ENCODE measurements at places on chromosomes 1 and 21. TPM values are rescaled to one million over a fixed set of nuclear protein-coding genes. Genes with fewer than 3 reads are reported as not detected.

ERG gene
- total RNA-seq: not detected

GRCh38 chr1:199784138-199784895, 243.2 kb upstream of the NR5A2 start:
- no peak overlapping the region for H3K4me3 ChIP-seq
- H3K27me3 ChIP-seq: no peaks in the 10 kb centered on the region
- no peaks in the 10 kb centered on the region for H3K36me3 ChIP-seq

HSF2BP gene
- total RNA-seq: 0.95 TPM

FAAH gene
- 31.4 TPM for total RNA-seq

GRCh38 chr1:78224861-78225552, 179.2 kb downstream of the GIPC2 start:
- peaks cover 31% of the 10 kb centered on the region for H3K4me1 ChIP-seq
- DNase-seq: no peak
- peaks cover 6% of the 10 kb centered on the region for H3K36me3 ChIP-seq
- no peak overlapping the region for H3K27ac ChIP-seq

DNA sequence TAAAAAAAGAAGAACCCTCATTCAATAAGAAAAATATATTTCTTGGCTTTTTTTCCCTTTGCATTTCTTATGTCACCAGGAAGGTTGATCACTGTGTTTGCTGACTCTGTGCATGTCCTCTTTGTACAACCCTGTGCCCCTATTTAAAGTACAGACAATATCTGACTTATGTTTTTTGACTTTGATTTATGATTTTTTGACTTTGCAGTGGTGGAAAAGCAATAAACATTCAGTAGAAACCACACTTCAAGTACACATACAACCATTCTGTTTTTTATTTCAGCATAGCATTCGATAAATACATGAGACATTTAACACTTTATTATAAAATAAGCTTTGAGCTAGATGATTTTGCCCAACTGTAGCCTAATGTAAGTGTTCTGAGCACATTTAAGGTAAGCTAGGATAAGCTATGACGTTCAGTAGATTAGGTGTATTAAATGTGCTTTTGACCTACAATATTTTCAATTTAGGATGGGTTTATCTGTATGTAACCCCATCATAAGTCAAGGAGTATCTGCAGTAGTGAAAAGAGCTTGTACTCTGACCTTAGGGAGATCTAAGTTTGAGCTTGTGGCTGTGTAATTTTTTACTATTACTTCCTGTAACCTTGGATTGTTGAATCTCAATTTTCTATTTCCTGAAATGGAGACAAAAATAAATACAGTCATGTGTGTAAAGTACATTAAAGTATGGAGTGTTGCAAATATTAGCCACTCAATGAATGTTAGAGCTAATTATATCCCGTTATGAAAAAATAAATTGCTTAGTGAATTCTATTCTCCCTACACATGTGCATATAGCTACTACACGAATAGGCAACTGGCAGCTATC, 1.2 kb downstream of the RNASEL start:
- H3K27me3 ChIP-seq: peaks cover 16% of the 10 kb centered on the region
- peak overlapping the region; percentile 90 for H3K4me3 ChIP-seq
- DNase-seq: no peak

ERICH3 gene
- 0.15 TPM for total RNA-seq

GRCh38 chr1:246091477-246091876, 415.6 kb downstream of the SMYD3 start:
- H3K36me3 ChIP-seq: no peaks in the 10 kb centered on the region
- no peak for DNase-seq
- no peak overlapping the region for H3K4me3 ChIP-seq
- H3K27ac ChIP-seq: no peak overlapping the region

GRCh38 chr1:107479865-107480350, 339.1 kb downstream of the NTNG1 start:
- no peak overlapping the region for H3K4me3 ChIP-seq
- no peak for DNase-seq
- no peaks in the 10 kb centered on the region for H3K36me3 ChIP-seq
- no peak overlapping the region for H3K27ac ChIP-seq
- peaks cover 23% of the 10 kb centered on the region for H3K27me3 ChIP-seq

DNA sequence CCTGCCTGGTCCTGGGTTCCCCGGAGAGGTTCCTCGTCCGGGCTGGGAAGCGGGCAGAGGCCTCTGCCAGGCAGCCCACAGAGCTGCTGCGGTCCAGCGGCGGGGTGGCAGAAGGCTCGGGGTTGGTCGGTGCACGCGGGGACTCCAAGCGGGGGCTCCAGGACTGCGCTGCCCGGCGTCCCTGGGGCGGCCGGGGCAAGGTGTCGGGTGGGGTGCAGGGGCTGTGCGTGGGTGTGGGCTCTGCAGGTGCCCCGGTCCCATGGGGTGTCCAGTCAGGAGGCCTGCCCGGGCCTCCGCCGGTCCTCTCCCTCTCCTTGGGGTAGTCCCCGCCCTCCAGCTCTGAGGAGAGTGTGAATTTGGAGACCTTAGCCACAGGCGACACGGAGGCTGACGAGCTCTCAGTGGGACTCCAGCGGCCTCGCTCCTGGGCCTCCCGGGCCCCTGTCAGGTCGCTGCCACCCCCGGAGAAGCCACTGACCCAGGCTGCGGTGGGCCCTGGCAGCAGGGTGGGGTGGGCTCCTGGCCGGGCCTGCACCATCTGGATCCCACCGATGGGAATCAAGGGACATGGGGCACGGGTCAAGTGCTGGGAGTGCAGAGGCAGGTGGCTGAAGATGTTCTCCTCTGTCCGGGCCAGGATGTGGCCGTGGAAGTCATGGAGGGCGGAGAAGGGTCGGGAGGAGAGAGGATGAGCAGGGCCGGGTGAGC, 26.2 kb upstream of the EDN2 start:
- no peak for DNase-seq
- peaks cover 23% of the 10 kb centered on the region for H3K4me1 ChIP-seq

DNA sequence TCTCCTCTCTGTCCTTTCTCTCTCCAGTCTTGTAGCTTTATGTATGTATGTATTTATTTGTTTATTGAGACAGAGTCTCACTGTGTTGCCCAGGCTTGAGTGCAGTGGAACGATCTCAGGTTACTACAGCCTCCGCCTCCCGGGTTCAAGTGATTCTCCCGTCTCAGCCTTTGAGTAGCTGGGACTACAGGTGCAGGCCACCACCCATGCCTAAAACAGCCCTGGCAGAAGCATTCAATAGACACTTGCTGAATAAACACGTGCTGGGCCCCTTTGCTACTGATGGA, 2.5 kb downstream of the KIAA2013 start:
- H3K4me3 ChIP-seq: peak overlapping the region; percentile 71
- no peak for DNase-seq
- no peak overlapping the region for H3K27ac ChIP-seq
- peaks cover 34% of the 10 kb centered on the region for H3K36me3 ChIP-seq

DNA sequence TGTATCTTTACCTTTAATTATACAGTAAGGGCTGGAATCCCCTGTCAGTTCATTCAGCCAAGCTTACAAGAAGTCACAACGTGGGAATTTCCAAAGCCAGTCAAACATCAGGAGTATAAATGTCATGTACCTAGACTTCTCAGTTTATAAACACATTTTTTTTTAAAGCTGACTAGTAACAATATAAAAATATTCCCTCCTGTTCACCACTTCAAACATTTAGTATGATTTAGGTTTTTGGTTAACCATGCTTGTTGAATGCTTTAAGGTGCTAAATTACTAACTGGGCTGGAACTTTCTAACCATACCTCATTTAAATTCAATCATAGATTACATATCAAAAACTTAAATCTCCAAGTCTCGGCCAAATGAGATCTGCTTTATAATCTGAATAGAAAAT, 44.0 kb downstream of the JAK1 start:
- no peaks in the 10 kb centered on the region for H3K27me3 ChIP-seq
- H3K4me3 ChIP-seq: no peak overlapping the region
- peaks cover 78% of the 10 kb centered on the region for H3K4me1 ChIP-seq
- H3K36me3 ChIP-seq: peaks cover 11% of the 10 kb centered on the region
- no peak for DNase-seq

LRRC8B gene
- total RNA-seq: 42.9 TPM

KCNJ9 gene
- total RNA-seq: not detected

KIAA0040 gene
- total RNA-seq: 24.3 TPM

TSEN15 gene
- total RNA-seq: 51.7 TPM

DNA sequence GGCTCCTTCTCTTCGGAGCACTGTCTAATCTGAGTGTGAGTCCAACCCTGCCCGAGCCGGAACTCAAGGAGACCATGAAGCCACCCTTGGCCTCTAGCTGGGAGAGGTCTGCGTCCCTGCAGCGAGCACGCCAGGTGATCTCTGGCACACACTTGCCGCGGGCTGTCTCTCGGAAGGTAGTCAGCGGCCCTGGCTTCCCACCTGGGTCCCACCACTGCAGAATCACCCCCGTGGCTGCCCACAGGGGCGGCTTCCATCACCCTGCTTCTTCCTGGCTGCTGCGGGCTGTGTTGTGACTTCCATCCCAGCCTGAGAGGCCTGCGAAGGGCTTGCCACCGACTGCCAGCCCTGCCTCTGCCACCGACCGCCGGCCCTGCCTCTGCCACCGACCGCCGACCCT, 17.0 kb downstream of the FAAP20 start:
- no peak overlapping the region for H3K4me3 ChIP-seq
- DNase-seq: no peak
- H3K36me3 ChIP-seq: peaks cover 15% of the 10 kb centered on the region

- H3K27ac ChIP-seq: no peak overlapping the region
- no peak for DNase-seq
- no peaks in the 10 kb centered on the region for H3K27me3 ChIP-seq
- H3K4me1 ChIP-seq: no peaks in the 10 kb centered on the region
- no peaks in the 10 kb centered on the region for H3K36me3 ChIP-seq
- no peak overlapping the region for H3K4me3 ChIP-seq
Measured at GRCh38 chr1:37893673-37894072, 34.3 kb upstream of the MTF1 start.

DNA sequence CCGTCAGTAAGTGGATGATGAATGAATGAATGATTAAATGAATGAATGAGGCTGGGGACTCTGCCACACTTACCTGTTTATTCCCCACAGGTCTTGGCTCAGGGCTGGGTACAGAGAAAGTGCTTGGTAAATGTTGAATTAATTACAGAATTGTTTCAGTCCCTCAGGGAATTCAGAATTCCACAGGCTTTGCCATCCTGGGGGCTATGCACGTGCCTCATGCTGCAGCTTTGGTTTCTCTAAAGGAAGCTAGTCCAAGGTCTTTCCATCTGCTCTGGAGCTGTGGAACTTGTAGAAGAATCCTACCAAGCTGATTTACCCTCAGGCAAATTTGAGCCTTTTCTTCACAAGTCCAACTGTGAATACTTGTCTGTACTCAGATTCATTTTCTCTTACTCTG, 376.8 kb upstream of the AJAP1 start:
- no peaks in the 10 kb centered on the region for H3K4me1 ChIP-seq
- H3K27ac ChIP-seq: no peak overlapping the region
- H3K4me3 ChIP-seq: no peak overlapping the region

DNA sequence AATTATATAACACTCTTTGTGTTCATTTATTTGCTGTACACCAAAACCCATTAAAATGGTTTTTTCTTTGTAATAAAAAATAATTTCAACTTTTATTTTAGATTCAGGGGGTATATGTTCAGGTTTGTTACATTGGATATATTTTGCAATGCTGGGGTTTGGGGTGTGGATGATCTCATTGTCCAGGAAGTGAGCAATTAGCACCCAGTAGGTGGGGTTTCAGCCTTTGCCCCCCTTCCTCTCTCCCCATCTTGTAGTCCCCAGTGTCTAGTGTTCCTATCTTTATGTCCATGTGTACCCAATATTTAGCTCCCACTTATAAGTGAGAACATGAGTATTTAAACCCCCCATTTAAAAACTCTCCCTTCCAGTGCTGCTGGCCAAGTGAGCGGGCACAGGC, 184.6 kb downstream of the RHOU start:
- H3K4me1 ChIP-seq: peaks cover 9% of the 10 kb centered on the region
- no peaks in the 10 kb centered on the region for H3K36me3 ChIP-seq
- no peak overlapping the region for H3K4me3 ChIP-seq
- no peaks in the 10 kb centered on the region for H3K27me3 ChIP-seq
- H3K27ac ChIP-seq: no peak overlapping the region

LCE3E gene
- not detected for total RNA-seq

TMEM82 gene
- total RNA-seq: not detected

DNA sequence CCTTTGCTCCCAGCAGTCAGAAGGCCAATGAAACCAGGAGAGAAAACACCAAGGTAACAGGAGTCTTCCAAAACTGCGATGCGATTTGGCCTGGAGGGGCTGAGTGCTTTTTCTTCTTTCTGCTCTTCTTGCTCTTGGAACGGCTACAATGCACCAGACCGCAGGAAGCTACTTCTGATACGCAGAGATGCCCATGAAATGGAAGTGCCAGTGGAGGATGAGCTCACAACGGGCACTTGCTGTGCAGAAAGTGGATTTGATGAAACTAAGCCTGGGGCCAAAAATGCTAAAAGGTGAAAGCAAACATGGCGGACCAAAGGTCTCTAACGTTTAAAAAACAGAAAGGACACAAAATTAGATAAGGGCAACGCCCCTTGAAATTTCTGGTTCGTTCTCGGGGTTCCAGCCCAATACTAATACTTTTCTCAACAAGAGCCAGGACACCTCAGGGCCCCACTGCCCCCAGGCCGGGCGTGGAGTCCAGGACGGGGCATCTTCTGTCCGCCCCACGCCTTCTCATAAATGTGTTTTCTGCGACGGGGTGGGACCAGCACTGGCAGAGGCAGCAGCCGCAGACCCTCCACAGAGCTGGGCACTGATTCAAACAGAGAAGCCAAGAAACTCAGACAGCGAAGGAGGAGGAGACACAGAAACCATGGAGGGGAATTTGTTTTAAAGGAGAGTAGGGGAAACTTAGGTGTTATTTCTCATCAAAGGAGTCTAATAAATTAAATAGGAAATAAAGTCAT, 101.3 kb downstream of the CRYAA start:
- DNase-seq: no peak
- H3K4me3 ChIP-seq: no peak overlapping the region
- H3K4me1 ChIP-seq: no peaks in the 10 kb centered on the region
- H3K36me3 ChIP-seq: no peaks in the 10 kb centered on the region
- H3K27me3 ChIP-seq: no peaks in the 10 kb centered on the region

- H3K4me1 ChIP-seq: no peaks in the 10 kb centered on the region
- H3K4me3 ChIP-seq: no peak overlapping the region
- no peaks in the 10 kb centered on the region for H3K27me3 ChIP-seq
Measured at GRCh38 chr1:41774471-41774990, 144.2 kb downstream of the HIVEP3 start.

SYTL1 gene
- total RNA-seq: 16.5 TPM

- no peaks in the 10 kb centered on the region for H3K27me3 ChIP-seq
- no peak overlapping the region for H3K27ac ChIP-seq
- peaks cover 23% of the 10 kb centered on the region for H3K4me1 ChIP-seq
- no peaks in the 10 kb centered on the region for H3K36me3 ChIP-seq
- peak overlapping the region; percentile 30 for H3K4me3 ChIP-seq
- DNase-seq: no peak
Measured at GRCh38 chr1:26719205-26719604, 23.4 kb downstream of the ARID1A start.

- H3K27me3 ChIP-seq: no peaks in the 10 kb centered on the region
- H3K27ac ChIP-seq: no peak overlapping the region
- H3K36me3 ChIP-seq: no peaks in the 10 kb centered on the region
Measured at GRCh38 chr21:30048570-30048969, 108.8 kb upstream of the GRIK1 start.
